Umbilical cord (tissue), 2 donors: ENCODE measurements at places on chromosomes 11 and 22. TPM values are rescaled to one million over a fixed set of nuclear protein-coding genes. Genes with fewer than 3 reads are reported as not detected.

The MMP8 gene
- 1.4 TPM for total RNA-seq

DNA sequence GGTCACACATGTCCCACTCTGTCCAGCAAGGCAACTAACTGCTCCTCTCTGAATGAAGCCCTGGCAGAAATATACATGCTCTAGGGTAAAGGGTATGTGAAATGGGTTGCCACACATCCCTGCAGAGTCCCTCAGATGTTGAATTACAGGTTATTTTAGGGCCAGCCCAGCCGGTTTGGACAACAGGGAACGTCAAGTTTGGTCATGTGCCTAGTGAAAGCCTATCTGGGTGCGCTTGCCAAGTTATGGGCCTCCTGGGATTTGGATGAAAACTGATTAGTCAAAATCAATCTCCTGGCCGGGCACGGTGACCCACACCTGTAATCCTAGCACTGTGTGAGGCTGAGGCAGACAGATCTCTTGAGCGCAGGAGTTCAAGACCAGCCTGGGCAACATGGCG lies 10.4 kb downstream of the AP1B1 start:
- DNase-seq, result peak; percentile 43

DNA sequence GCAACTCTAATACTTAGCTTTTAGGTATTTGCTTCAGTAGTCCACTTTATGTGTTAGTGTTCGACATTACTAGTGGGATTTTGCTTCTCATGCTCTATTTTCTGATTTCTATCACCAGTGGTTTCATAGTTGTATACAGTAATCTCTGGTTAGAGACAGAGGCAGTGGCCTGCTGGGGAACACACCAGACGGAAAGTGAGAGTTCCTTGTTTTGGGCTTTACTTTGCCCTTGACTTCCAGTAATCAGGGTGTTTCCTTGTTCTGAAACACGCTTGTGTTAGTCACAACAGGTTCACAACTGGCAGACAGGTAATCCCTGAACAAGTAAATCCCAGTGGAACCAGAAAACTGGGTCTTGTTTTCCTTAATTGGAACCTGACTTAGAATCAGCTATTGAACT lies 56.0 kb downstream of the PACS1 start:
- DNase-seq, result no peak

The ASPHD2 gene
- 1.7 TPM for total RNA-seq

The CRYAB gene
- 55.6 TPM for total RNA-seq

The LIF gene
- 1.7 TPM for total RNA-seq

- no peak for DNase-seq
Measured at GRCh38 chr11:76946223-76946622, 85.5 kb downstream of the ACER3 start.
